ENCODE measurements at places on chromosomes 5 and 9.

GRCh38 chr9:23663536-23663935 is 162.5 kb downstream of the ELAVL2 start:
- no peak for DNase-seq

DNA sequence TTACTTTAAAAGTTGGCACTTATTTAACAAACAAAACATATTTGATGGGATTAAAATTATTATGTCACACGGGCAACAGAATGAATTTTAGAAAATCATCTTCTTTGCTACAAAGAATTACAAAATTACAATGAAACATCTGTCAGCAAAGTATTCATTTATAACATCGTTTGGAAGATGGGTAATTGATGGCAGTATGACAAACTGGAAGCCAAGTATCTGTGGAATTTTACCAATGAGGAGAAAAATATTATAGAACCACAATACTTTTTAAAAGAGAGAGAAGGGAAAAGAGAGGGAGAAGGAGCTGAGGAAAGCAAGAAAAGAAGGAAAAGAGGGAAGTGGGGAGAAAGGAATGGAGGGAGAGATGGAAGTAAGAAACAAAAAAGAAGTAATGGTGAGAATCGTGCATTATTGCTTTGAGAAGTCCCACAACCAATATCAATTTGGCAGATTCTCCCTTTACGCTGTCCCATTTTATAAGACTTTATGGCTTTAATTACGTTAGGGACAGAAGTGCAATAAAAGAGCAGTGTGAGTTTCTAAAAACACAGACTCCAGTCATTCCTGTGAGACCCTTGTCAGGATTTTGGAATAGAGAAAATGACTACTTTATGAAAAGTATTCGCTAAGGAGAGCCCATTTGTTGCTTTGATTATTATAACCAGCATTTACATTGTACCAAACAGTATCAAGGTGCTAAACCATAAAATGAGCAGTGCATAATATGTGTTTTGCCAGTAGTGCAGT is 76.7 kb downstream of the LURAP1L start:
- no peak for DNase-seq

- no peak for DNase-seq
These were observed 647 bp downstream of the SMARCA2 start for GRCh38 chr9:2015581-2016407.

GRCh38 chr9:69207503-69207902 is 33.4 kb downstream of the TJP2 start:
- no peak for DNase-seq

DNA sequence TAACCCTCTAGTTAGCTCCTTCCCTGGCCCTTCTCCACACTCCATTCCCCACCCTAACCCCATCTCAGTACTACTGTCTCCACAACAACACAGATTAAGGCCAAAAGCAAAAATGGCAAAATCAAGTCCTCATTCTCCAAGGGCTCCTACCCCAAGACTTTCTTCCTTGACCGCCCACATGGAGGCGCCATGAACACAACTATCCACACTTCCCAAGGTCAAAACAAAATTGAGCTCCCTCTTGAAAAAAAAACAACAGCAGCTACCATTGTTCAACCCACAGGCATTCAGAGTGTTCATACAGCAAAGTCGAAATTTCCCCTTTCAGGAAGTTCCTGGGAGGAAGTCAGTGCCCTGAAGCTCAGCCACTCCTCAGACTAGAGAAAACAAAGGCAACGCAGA is 54.4 kb downstream of the GNAQ start:
- no peak for DNase-seq

DNA sequence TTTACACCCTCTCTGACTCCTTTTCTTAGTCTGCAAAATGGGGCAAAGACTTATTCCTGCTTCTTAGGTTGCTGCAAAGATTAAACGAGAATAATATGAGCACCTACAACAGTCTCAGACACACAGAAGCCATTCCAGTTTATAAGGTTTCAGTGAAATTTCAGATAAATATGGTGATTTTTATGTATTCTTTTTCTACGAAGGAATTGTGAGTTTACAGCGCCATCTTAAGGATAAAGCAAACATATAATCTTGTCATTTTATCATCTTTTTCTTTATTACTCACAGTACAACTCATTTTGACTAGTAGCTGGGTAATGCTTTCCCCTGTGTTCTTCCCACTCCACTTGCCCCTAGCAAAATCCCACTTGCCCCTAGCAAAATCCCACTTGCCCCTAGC is 29.2 kb upstream of the SMC5 start:
- no peak for DNase-seq

GRCh38 chr5:6788439-6788838 is 75.2 kb downstream of the TENT4A start:
- DNase-seq = no peak

DNA sequence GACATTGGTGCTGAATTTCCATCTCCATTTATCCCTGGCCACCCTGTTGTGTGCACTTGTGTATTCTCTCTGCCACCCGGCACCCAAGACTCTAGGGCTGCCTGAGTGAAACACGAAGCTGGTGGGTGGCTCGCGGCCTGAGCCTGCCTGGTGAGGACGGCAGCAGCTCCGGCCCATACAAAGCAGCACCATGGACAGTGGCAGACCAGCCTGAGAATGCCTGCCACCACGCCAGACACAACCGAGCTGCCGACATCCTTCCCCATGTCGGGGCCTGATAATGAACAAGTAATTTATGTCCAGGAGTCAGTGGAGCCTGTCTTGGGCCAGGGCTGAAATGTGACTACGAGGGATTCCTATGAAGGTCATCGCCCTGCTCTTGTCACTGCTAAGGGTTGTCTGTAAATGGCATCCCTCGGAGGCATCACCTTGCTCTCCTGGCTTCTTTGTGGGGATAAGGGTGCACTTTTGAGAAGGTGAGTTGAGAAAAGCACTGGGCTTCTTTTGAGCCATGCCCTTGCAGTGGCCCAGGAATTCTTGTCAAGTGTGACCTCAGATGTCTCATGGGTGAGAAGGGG is 175.7 kb downstream of the MELK start:
- no peak for DNase-seq

GRCh38 chr5:128777052-128777451 is 188.2 kb upstream of the SLC27A6 start:
- DNase-seq = no peak

GRCh38 chr5:103232393-103232999 is 26.1 kb upstream of the MACIR start:
- DNase-seq = no peak

GRCh38 chr9:70205366-70206020 is 53.3 kb upstream of the SMC5 start:
- no peak for DNase-seq

GRCh38 chr5:96476654-96477053 is 43.6 kb upstream of the PCSK1 start:
- DNase-seq = no peak

DNA sequence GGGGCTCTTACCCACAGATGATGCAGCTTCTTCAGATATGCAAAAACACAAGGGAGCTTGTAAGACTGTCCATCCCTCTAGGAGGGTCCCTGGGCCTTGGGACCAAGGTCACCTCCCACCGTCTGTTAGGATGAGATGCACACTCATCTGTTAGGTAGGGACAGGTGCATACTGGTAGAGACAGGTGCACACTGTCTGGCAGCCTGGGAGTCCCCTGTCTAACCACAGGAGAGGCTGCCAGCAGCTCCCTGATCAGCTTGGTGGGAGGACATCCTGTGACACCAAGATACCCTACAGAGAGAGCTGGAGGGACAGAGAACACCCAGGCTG is 13.2 kb downstream of the TSPAN17 start:
- no peak for DNase-seq

DNA sequence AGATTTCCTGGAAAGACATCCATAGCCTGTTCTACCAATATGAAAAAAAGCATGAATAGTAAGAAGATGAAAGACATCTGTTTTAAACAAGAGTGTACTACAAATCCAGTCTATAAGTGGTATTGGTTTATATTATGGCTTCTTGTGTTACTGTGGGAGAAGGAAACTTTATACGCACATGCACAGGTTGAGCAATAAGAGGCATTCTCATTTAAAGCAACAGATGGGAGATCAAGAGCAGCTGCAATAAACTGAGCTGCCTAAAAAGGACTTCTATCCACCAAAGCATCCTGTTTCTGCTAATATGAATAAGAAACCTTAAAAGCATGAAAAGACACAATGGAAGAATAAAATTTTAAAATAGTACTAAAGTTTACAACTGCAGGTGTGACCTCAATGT is 8.6 kb upstream of the PCDHB1 start:
- no peak for DNase-seq

- no peak for DNase-seq
These were observed 8.0 kb downstream of the MTAP start for GRCh38 chr9:21810388-21810787.

GRCh38 chr5:8825139-8825757 is 720.6 kb downstream of the SEMA5A start:
- no peak for DNase-seq

DNA sequence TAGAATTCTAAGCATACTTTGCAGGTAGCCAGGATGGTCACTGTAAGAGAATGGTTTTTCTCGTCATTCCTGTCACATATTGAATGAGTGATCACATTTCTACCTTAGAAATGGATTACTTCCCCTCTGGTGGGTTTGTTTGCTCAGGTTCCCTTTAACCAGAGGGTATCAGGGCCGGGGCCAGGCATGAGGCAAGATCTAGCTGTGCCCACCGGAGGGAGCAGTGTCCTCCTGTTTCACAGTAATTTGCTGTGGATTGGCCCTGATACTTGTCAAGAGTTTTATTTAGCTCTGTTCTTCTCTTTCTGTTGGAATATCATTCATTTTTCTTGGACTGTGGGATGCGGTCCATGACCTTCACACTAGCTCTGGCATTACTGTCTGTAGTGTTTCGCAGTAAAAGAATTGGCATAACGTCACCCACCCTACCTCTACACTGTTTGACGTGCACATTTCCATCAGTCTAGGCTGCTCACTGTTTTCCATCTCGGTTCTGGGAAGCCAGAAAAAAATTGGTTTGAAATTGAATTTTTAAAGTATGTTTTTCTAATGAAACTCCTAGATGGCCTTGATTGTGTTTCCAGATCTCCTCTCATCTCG is 42.4 kb upstream of the ZBED3 start:
- DNase-seq = no peak

- DNase-seq = no peak
These were observed at the start of gene PCDH12 for GRCh38 chr5:141958113-141958512. TSS of gene PCDH12 (minus strand) at chr5:141958202. CDS start at chr5:141957851, 351 bp downstream.

GRCh38 chr9:7055171-7055903 is 297.6 kb downstream of the KDM4C start:
- DNase-seq = no peak

- DNase-seq = no peak
These were observed 3.2 kb upstream of the RAPGEF1 start for GRCh38 chr9:131743096-131743495.

GRCh38 chr5:113378959-113379541 is 55.7 kb downstream of the TSSK1B start:
- DNase-seq = no peak

DNA sequence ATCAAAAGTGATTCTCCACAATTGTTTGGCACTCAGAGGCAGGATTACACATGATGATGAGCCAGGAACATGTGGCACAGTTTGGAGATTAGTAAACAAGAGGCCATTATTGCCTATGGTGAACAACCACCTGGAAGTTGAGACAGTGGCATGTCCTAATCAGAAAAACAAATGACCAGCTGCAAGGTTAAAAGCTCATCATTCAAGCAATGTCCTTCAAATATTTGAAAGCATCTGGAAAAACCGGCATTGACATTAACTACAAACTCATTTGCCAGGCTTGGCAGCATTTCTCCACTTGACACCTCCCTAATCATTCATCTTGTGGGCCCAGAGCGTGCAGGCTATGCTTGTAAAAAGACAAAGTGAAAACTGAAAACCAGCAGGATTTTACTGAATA is 80.6 kb upstream of the MEGF10 start:
- no peak for DNase-seq

DNA sequence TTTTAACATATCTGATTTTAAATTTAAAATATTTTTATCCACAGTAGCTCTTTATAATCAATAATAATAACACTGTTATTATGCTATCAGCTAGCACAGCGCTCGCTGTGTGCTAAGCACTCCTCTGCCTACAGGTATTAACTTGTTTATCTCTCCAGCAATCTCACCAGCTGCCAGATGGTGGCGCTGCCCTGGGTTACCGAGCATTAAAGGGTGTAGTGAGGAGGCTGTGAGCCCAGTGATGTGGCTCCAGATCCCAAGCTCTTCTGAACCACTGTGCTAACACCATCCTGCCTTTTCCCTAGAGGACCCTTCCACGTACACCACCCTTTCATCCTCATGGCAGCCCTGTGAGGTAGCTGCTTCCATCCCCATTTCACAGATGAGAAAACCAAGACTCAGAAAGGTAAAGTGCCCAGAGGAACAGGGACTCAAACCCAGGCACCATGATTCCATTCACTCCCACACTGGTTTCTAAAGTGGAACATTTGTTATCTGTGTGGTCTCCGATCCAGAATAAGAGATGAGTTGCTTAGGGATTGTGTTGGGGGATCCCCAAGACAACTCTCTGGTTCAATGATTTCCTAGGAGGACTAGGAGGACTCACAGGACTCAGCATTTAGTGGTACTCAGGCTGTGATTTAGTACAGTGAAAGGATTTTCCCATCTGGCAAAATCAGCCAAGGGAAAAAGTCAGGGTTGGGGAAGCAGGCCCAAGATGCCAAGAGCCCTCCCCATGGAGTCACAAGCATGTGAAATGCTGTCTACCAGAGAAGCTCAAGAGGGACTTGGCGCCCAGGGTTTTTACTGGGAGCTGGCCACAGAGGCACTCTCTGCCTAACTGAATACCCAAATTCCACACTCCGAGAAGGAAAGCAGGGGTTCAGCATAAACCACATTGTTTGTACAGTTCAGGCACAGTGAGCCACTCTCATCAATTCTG is 7.0 kb downstream of the IGFBPL1 start:
- DNase-seq = no peak

DNA sequence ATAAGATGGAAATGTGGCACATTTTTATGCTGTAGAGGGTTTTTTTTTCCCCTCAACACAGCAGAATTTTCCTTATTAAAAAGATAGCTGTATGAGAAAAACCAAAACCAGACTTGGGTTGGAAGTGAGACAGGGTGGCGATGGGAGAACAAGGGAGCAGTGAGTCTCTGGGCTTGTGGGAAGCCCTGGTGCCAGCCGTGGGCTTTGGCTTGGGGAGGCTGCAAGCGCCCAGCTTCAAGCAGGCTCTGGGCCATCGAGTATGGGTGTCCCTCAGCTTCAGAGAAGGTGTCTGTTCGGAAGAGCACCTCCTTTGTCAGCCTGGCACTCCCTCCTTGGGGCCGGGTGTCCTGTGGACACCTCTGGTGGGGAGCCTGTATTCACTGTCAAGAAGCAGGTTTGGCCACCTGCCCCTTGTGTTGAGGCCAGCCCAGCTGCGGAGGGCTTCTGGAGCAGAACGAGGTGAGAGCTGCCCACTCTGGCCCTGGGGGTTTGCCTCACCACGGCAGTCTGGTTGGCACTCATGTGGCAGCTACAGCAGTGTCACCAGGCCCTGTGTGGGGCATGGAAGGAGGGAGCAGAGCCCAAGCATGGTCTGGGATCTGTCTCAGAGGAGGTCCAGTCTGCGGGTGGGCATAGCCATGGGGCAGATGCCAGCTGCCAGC is 37.6 kb upstream of the ANGPTL2 start:
- no peak for DNase-seq
